ENCODE measurements at places on chromosomes 3 and 15. TPM values are rescaled to one million over a fixed set of nuclear protein-coding genes. Genes with fewer than 3 reads are reported as not detected.

The LMAN1L gene
- 0.64 TPM for polyA plus RNA-seq

The DZIP1L gene
- not detected for polyA plus RNA-seq

The KLF15 gene
- polyA plus RNA-seq: 0.69 TPM

The SERPINI1 gene
- polyA plus RNA-seq: 4.3 TPM

The ZNF654 gene
- 3.0 TPM for polyA plus RNA-seq

The FOXL2NB gene
- not detected for polyA plus RNA-seq

The MASP1 gene
- polyA plus RNA-seq: 0.69 TPM

The AVEN gene
- 10.4 TPM for polyA plus RNA-seq

- peak overlapping the region; percentile 56 for H3K27ac ChIP-seq
- peaks cover 4% of the 10 kb centered on the region for H3K36me3 ChIP-seq
- no peaks in the 10 kb centered on the region for H3K27me3 ChIP-seq
- no peak overlapping the region for H3K4me3 ChIP-seq
Measured at GRCh38 chr15:59174835-59175831, 31.5 kb upstream of the LDHAL6B start.

DNA sequence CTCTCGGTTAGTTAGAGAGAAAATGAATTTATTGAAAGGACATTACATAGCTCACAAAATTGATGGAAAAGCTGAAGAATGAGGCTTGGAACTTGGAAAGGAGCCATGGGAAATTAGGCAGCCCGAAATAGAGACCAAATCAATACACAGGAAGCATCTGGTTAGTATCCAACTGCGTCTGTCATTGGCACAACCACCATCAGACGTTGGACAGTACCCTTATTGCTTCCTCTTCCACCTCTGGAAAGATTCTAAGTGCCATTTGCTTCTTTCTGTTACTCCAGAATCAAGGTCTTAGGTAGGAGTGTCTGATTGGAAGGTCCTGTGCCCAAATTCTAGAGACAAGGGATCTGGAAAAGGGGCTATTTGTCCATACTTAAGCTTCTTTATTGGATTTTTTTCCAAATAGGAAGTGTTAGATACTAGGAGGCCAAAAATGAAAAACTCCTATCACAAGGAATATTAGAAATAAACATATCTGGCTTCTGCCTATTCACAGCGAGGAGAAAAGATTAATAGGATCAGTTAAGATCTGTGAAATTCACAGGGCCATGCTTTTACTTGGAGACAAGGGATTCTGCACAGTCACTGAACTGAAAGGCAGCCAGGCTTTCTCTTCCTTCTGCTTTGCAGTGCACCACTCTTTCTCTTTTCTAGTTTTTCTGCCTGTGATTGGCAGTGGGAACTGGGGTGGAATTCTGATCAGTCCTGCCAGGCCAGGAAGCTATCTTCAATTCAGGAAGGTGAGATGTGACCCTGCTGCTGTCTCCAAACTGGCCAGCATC, 10.7 kb upstream of the HACD2 start:
- H3K4me1 ChIP-seq: peaks cover 6% of the 10 kb centered on the region
- H3K4me3 ChIP-seq: no peak overlapping the region
- no peaks in the 10 kb centered on the region for H3K36me3 ChIP-seq
- H3K27ac ChIP-seq: no peak overlapping the region
- no peaks in the 10 kb centered on the region for H3K27me3 ChIP-seq
- no peak for DNase-seq

DNA sequence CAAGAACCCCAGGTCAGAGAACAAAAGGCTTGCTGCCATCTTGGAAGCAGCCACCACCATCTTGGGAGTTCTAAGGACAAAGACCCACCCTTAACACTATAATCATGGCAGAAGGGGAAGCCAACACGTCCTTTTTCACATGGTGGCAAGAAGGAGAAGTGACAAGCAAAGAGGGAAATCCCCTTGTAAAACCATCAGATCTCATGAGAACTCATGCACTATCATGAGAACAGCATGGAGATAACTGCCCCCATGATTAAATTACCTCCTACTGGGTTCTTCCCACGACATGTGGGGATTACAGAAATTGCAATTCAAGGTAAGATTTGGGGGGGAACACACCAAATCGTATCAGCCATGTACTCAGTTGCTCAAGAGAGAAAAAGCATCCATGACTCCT, 21.1 kb upstream of the GBE1 start:
- H3K36me3 ChIP-seq: no peaks in the 10 kb centered on the region
- H3K27me3 ChIP-seq: no peaks in the 10 kb centered on the region
- H3K27ac ChIP-seq: no peak overlapping the region
- H3K4me1 ChIP-seq: no peaks in the 10 kb centered on the region

- H3K4me3 ChIP-seq: no peak overlapping the region
- no peaks in the 10 kb centered on the region for H3K36me3 ChIP-seq
- DNase-seq: no peak
- H3K27me3 ChIP-seq: no peaks in the 10 kb centered on the region
- no peak overlapping the region for H3K27ac ChIP-seq
- peaks cover 8% of the 10 kb centered on the region for H3K4me1 ChIP-seq
Measured at GRCh38 chr3:185402561-185402960, 39.6 kb downstream of the MAP3K13 start.

- no peak for DNase-seq
- H3K36me3 ChIP-seq: no peaks in the 10 kb centered on the region
- H3K4me3 ChIP-seq: no peak overlapping the region
- H3K4me1 ChIP-seq: no peaks in the 10 kb centered on the region
- H3K27me3 ChIP-seq: no peaks in the 10 kb centered on the region
Measured at GRCh38 chr15:56467616-56468015, 2.7 kb upstream of the MNS1 start.

DNA sequence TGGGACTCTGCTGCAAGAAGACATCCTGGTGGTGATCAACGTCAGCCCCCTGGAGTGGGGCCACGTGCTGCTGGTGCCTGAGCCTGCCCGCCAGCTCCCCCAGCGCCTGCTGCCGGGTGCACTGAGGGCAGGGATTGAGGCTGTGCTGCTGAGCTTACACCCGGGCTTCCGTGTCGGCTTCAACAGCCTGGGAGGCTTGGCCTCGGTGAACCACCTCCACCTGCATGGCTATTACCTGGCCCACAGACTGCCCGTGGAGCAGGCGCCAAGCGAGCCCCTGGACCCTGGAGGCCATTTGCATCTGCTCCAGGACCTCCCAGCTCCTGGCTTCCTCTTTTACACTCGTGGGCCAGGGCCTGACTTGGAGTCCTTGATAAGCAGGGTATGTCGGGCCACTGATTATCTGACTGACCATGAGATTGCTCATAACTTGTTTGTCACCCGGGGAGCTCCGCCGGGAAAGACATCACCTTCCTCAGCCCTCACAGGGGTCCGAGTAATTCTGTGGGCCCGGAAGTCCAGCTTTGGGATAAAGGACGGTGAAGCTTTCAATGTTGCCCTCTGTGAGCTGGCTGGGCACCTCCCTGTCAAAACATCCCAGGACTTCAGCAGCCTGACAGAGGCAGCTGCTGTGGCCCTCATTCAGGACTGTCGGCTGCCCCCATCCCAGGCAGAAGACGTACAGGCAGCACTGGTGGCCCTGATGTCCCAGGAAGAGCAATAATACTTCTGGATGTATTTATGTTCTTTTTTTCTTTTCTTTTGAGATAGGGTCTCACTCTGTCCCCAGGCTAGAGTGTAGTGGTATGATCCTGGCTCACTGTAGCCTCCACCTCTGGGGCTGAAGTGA, 7.6 kb downstream of the GDPGP1 start:
- peaks cover 7% of the 10 kb centered on the region for H3K36me3 ChIP-seq
- H3K27me3 ChIP-seq: no peaks in the 10 kb centered on the region

- H3K27me3 ChIP-seq: no peaks in the 10 kb centered on the region
- DNase-seq: no peak
- no peak overlapping the region for H3K4me3 ChIP-seq
- H3K36me3 ChIP-seq: no peaks in the 10 kb centered on the region
Measured at GRCh38 chr15:93330912-93331544, 242.0 kb upstream of the RGMA start.

DNA sequence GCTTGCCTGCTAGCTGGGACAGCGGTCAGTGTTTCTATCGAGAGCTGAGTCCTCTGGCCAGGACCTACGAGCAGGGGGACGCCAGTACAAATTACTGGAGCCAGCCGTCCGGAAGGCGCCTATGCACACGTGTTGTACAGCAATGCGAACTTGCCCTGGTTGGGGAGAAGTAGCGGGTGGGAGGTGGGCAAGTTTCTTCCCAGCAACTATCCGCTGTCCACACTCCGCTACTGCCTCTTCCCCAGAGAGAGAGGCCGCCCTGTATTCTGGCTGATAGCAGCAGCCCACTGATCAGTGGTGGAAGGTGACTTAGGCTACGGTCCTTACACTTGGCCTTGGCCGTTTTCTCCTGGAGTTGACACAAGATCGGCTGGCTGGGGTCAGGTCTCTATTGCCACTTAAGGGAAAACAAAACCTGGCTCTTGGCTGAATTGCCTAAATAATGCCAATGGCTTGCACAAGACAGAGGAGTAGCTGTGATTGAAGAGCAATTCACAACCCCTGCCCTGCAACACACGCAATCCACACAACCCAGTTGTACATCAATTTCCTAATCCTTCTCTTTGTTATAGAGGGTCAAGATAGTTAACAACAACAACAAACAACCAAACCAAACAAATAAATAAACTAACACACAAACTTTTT, 12.8 kb upstream of the SHC4 start:
- H3K27me3 ChIP-seq: no peaks in the 10 kb centered on the region
- peaks cover 4% of the 10 kb centered on the region for H3K4me1 ChIP-seq
- no peaks in the 10 kb centered on the region for H3K36me3 ChIP-seq

GRCh38 chr15:60966746-60967145, 262.4 kb downstream of the RORA start:
- no peaks in the 10 kb centered on the region for H3K36me3 ChIP-seq
- no peak for DNase-seq

DNA sequence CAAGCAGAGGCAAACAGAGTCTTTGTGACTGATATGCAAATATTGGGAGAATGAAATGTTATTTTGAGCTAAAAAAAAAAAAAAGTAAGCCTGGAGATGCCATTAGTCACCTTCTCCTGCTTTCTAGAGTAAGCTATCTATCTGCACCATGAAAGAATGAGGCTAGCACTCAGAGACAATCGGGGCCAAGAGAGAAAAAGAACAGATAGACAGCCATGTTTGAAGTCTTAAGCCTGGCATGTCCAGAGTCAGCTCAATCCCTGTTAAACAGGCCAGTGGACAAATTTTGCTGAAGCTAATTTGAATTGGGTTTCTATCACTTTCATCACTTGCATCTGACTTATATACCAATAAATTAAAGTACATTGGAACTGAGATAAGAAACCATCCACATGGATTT, 204.4 kb downstream of the SLC9A9 start:
- H3K36me3 ChIP-seq: no peaks in the 10 kb centered on the region
- H3K27me3 ChIP-seq: no peaks in the 10 kb centered on the region
- H3K4me1 ChIP-seq: peaks cover 16% of the 10 kb centered on the region
- no peak for DNase-seq
- no peak overlapping the region for H3K4me3 ChIP-seq
- no peak overlapping the region for H3K27ac ChIP-seq

- no peak overlapping the region for H3K4me3 ChIP-seq
- DNase-seq: no peak
- H3K4me1 ChIP-seq: no peaks in the 10 kb centered on the region
- no peaks in the 10 kb centered on the region for H3K27me3 ChIP-seq
Measured at GRCh38 chr15:85865070-85865684, 70.5 kb upstream of the KLHL25 start.

DNA sequence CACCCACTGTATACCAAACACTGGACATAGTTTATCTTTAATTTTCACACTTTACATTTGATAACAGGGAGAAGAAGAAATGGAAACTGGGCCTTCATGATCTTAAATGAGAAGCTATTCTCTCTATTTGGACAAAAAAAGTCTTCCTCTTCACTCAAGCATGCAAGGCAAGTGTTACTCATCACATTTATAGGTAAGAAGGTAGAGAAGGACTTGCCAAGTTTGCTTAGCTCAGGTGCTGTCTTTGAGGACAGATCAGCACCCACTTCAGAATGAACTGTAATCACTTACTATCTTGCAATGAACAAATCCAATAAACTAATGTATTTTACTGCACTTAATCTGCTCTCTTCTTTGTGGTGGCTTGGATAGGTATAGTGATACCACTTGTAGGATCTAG, 1.1 kb upstream of the MYH15 start:
- H3K27ac ChIP-seq: no peak overlapping the region
- no peaks in the 10 kb centered on the region for H3K4me1 ChIP-seq
- H3K27me3 ChIP-seq: no peaks in the 10 kb centered on the region

DNA sequence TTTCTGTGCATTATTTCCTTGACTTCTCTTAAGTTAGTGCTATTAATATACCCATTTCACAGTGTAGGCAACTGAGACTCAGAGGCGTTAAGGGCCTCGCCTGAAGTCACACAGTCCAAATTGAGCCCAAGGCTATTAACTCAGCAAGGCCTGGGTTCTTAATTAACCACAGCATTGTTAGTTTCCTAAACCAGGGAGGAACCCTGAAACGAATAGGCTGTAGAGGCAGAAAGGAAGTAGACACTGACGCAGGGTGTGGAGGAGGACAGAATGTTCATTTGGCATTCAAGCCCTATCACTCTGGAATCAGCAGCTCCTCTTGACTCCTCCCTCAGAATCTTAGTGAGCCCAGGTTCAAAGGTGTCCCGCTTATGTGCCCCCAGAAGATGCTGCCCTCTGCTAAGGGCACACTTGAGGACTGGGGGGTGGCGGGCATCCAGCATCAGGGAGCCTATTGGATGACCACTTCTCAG, 13.9 kb downstream of the ARHGEF3 start:
- DNase-seq: no peak
- H3K27me3 ChIP-seq: no peaks in the 10 kb centered on the region
- no peak overlapping the region for H3K4me3 ChIP-seq
- H3K4me1 ChIP-seq: peaks cover 37% of the 10 kb centered on the region

DNA sequence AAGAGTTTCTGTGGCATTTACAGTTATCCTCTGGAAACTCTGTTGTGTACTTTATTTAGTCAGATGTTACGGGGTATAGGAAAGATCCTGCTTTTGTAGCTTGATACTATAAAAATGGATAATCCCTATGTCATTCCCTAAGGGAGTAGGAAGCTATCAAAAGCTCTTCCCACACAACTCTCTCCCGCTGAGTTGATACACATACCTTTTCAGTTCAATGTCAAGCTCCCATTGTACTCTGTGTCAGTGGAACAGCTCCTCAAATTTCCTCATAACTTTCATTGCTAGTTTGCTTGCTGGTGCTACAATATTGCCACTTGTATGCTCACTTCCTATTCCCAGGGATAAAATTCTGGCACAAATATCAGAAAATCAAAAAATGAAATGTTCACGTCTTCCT, 893.3 kb upstream of the GBE1 start:
- H3K4me3 ChIP-seq: no peak overlapping the region
- no peak for DNase-seq
- H3K27ac ChIP-seq: no peak overlapping the region
- no peaks in the 10 kb centered on the region for H3K27me3 ChIP-seq
- no peaks in the 10 kb centered on the region for H3K36me3 ChIP-seq

DNA sequence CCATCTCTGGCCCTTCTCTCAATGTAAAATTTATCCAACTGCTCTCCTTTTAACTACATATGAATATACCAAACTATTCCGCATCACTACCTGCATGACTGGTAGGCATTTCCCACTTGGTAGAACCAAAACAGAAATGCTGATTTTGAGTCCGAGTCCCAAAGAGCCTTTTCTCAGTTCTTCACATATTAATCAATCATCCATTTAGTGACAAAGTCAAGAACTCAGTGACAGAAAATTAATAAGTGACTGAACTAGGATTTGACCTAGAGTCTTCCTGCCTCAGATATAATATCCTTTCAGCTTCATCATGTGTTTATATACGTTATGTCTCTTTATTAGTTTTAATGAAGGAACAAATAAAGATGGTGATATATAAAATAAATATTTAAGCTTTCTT, 700.6 kb upstream of the GOLIM4 start:
- H3K4me1 ChIP-seq: no peaks in the 10 kb centered on the region
- no peaks in the 10 kb centered on the region for H3K27me3 ChIP-seq
- DNase-seq: no peak
- H3K36me3 ChIP-seq: no peaks in the 10 kb centered on the region
- H3K4me3 ChIP-seq: no peak overlapping the region

- no peaks in the 10 kb centered on the region for H3K36me3 ChIP-seq
- H3K27me3 ChIP-seq: no peaks in the 10 kb centered on the region
- no peak overlapping the region for H3K27ac ChIP-seq
- DNase-seq: no peak
Measured at GRCh38 chr15:43285609-43286037, 18.9 kb upstream of the TGM5 start.
